H4 (cell line): ENCODE measurements at places on chromosomes 7 and 10. TPM values are rescaled to one million over a fixed set of nuclear protein-coding genes. Genes with fewer than 3 reads are reported as not detected.

DNA sequence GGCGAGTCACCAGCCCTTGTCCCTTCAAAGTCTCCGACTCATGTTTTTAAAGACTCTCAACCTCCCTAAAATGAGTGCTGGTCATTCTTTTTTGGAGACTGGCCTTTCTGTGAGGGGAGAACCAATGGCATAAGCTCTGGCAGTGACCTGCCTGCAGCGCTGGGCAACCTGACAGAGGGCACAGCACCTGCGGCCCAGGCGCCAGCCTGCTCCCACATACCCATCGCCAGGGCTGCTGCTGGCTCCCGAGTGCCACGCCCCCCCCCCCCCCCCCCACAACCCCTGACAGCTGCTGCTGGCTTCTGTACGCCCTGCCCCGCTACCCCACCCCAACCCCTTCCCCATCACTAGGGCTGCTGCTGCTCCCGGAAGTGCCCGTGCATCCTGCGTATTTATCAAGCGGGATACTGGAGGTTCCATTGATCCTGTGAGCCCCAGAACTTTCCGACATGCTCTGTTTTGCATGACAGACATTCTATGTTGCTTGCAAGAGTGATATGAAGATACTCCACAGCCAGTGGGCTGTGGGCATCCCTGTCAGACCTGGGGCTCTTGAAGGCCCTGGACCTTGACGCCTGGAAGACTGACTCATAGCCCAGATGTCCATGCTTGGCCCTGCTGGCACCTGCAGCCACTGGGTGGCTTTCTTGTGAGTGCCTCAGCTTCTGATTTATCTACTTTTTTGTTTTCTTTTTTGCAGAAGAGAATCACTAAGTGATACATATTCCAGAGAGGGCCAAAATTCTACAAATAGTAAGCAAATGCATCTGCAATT is 243.9 kb downstream of the ZMYND11 start:
- DNase-seq: no peak

DNA sequence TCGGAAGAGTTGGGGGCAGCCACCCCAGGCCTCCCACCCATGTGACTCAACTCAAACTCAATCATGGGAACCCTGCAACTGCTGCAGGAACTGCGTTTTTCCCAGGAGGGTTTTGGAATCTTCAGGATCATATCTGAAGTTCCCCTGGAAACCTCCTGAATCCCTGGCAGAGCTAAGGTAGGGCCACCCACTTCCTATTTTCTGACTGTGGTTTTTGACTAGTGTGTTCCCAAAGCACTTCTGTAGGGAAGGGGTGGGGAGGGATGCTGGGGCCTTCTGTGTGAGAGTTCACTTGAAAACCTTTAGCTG is 127.6 kb upstream of the UNC5B start:
- no peak for DNase-seq

DNA sequence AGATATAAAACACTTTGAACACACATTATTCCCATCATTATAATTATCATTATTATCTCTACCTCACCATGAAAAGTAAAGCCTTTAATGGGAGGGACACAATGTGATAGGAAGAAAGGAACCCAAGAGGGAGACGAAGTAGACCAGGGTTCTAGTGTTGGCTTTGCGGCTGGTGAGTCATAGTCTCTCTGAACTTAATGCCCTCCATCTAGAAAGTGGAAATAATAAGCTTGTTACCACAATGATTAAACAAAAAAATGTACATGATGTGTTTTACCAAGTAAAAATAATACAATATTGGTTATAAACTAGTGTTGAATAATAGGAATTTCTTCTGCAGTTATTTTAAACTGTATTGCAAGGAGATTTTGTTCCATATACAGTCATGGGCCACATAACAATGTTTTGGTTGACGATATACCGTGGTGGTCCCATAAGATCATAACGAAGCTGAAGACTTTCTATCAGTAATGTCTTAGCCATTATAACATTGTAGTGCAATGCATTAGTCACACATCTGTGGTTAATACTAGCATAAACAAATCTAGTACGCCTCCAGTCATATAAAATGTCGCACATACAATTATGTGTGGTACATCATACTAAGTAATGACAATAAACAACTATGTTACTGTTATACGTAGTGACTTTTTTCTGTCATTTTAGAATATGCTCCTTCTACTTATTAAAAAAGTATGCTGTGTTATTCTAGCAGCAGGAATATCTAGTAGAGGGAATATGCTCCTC is 450.6 kb upstream of the SORCS1 start:
- peak; percentile 91 for DNase-seq

ANKRD61 gene
- total RNA-seq: 1.3 TPM in 1 of 2 replicates, not detected in the other

GRCh38 chr10:102678842-102679289 is 34.6 kb downstream of the TRIM8 start:
- DNase-seq: no peak

EIF4H gene
- total RNA-seq: 219 and 223 TPM in 2 replicates

PTN gene
- 65.8 and 83.7 TPM in 2 replicates for total RNA-seq

NKX2-3 gene
- total RNA-seq: not detected in 2 replicates

DNA sequence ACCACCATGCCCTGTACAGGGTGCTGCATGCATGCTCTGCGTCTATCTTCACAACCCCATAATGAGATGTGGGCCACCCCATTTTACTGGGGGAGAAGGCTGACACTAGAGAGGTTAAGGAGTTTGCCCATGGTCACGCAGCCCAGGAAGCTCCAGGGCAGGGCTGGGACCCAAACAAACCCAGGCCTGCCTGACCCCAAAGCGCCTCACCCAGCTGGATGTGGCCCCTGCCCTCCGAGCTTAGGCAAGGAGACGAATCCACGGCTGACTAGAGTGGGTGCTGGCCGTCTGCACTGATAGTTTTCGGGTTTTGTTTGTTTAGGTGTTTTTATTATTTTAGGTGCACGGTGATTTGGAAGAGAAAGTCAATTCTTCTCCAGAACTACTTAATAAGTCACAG is 65.7 kb downstream of the CHST15 start:
- DNase-seq: no peak

- DNase-seq: no peak
These were observed 157.2 kb upstream of the TNRC18 start for GRCh38 chr7:5580714-5581395.

DNA sequence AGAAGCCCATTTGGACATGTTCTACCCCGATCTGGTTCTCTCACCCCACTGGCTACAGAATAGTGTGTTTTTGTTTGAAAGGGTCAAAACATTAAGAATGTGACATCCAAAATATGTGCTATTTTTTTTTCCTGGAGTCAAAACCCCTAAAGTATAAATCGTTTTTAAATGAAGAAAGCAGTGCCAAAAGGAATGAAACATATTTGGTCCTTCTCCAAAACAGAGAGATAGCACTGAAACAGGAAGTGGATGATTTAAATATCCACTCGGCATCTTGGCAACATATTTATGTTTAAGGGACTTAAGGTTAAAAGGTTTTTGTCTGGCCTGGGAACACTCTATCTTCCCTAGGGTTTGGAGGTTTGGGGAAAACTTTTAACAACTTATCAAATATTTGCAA is 32.3 kb downstream of the CALD1 start:
- DNase-seq: no peak

GRCh38 chr7:131625817-131626372 is 69.5 kb upstream of the PODXL start:
- DNase-seq: no peak

MAPK8 gene
- 68.7 and 71.1 TPM in 2 replicates for total RNA-seq

PRRT4 gene
- 0.21 TPM in 1 of 2 replicates, not detected in the other for total RNA-seq

DNA sequence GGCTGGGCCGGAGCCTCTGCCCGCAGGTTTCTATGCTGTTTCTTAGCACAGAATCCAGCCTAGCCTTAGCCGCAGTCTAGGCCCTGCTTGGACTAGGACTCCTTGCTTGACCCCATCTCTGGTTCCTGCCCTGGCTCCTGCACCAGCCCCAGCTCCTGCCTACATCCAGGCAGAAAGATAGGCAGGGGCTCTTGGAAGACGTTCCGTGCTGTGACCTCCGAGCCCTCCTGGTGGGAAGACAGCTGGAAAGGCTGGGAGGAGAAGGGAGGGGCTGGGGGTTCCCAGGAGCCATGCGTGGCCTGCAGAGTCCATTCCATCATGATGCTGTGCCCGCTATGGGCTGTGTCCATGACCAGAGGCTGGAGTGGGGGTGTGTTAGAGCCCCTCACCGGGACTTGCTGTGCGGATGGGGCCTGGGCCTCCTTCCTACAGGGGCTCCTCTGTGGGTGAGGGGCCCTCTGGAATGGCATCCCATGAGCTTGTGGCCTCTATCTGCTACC is 26.2 kb downstream of the RAMP3 start:
- DNase-seq: no peak

DNA sequence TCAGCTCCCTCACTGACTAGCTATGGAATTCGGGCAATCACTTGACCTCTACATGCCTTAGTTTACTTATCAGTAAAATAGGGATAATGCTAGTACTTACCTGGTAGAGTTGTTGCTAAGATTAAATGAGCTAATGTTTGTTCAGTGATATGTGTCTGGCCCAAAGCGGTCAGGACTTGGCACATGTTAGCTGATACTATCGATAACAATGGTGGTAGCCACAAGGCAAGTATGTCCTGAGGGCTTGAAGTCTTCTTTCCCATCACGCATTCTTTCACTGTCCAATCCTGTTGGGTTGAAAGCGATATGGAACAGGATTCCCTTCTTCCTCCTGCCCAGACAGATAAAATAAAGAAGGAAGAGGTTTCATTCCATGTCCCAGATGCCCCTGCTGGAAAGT is 25.5 kb upstream of the MXI1 start:
- no peak for DNase-seq

- no peak for DNase-seq
These were observed 38.9 kb downstream of the PRSS2 start for GRCh38 chr7:142809671-142810070.

- DNase-seq: no peak
These were observed 2.7 kb downstream of the RHBDD2 start for GRCh38 chr7:75881436-75882095.

DNA sequence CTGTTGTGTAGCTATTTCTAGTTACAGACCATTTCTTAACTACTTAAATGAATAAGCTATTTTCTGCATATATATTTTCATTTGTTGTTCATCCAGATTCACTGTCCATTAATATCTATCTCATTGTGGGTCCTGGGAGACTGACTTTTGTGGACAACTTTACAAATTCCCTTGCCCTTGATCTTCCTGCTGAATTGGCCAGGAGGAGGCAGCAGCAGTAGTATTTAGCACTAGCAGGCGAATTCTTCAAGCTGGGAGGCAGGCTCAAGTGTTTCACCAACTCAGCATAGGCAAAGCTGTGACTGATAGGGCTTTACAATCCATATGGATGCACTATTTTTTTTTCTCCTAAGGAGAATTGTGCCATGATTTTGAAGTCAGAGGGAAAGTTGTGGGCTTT is 461.0 kb upstream of the NRG3 start:
- DNase-seq: peak; percentile 19

GRCh38 chr10:13715100-13715499 is 128.3 kb downstream of the PRPF18 start:
- no peak for DNase-seq

GRCh38 chr10:34548466-34548865 is 266.6 kb downstream of the PARD3 start:
- no peak for DNase-seq

TFR2 gene
- 0.25 TPM in 1 of 2 replicates, not detected in the other for total RNA-seq

GRCh38 chr7:140312141-140312846 is 86.0 kb downstream of the SLC37A3 start:
- no peak for DNase-seq
